Psoas muscle (tissue), 8 donors: ENCODE measurements at places on chromosomes 2 and 18. TPM values are rescaled to one million over a fixed set of nuclear protein-coding genes. Genes with fewer than 3 reads are reported as not detected.

- no peak for DNase-seq
These were observed 7.6 kb upstream of the PLB1 start for GRCh38 chr2:28488083-28488830.

GRCh38 chr2:153214337-153214736 is 264.2 kb downstream of the RPRM start:
- no peak for DNase-seq

GRCh38 chr2:98753801-98754200 is 22.9 kb upstream of the MGAT4A start:
- DNase-seq = no peak

DNA sequence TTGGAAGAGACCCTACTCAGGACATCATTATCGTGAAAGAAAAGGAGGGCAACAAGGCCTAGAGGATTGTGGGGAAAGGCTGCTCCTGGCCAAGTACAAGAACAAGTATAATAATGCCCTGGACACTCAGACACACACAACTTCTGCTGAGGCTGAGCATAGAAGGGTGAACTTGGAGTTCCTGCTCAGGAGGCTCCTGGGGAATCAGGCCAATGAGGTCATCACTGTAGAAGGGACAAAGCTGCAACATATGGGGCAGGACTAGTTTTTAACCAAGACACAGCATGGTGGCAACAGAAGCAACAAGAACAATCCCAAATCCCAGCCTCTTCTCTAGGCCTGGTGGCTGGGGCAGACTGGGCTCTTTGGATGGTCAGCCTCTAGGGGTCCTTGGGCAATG is 102.6 kb downstream of the POLR1A start:
- no peak for DNase-seq

Gene ATP9B
- 17.3 TPM for total RNA-seq

Gene ST8SIA3
- total RNA-seq = 0.02 TPM

Gene SERPINB12
- total RNA-seq = not detected
